ENCODE measurements at places on chromosomes 7 and 10. TPM values are rescaled to one million over a fixed set of nuclear protein-coding genes. Genes with fewer than 3 reads are reported as not detected.

The ENKUR gene
- 2.6 TPM for polyA plus RNA-seq

The ECHDC3 gene
- 0.64 TPM for polyA plus RNA-seq

The MBL2 gene
- not detected for polyA plus RNA-seq

The ARMC3 gene
- not detected for polyA plus RNA-seq

The CDC14C gene
- not detected for polyA plus RNA-seq

The SPDYE6 gene
- polyA plus RNA-seq = not detected

The NUTM2B gene
- 3.5 TPM for polyA plus RNA-seq

All from neural cell (in vitro differentiated cells).